ENCODE measurements at places on chromosomes 1 and 21.

DNA sequence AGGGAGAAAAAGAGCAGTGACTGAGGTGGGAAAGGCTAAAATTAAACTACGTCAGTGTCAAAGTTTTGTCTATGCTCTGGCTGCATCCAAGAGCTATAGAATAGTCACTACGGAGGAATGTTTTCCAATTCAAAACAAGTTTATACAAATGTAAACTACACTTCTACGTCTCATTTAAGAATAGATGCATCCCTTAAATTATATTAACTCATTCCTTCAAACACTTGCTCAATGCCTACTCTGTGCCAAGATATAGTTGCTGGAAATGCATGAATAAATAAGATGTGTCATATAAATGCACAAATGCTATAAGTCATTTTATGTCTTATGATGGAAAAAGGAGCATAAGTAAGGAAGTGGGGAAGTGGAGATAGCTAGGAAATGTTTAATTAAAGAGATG, 4.2 kb upstream of the COLGALT2 start:
- DNase-seq: no peak

DNA sequence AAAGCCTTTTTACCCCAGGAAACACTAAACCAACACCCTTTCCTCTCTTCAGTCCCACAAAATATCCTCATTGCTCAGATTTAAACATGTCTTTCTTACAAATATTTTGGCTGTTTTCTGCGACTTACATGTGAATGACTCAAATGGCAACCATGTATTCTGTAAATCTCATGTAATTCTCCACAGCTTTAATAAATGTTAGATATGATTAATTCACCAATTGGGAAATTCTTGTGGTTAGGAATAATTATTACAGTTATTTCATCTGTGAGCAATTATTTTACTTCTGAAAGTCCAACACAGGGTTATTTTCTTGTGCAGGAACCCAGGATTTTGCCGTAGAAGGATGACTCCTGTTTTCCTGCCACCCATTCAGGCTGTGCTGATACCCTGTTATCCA, 431.5 kb downstream of the LMO4 start:
- DNase-seq: no peak

- DNase-seq: no peak
Measured at GRCh38 chr1:168054117-168054516, 82.6 kb downstream of the GPR161 start.

DNA sequence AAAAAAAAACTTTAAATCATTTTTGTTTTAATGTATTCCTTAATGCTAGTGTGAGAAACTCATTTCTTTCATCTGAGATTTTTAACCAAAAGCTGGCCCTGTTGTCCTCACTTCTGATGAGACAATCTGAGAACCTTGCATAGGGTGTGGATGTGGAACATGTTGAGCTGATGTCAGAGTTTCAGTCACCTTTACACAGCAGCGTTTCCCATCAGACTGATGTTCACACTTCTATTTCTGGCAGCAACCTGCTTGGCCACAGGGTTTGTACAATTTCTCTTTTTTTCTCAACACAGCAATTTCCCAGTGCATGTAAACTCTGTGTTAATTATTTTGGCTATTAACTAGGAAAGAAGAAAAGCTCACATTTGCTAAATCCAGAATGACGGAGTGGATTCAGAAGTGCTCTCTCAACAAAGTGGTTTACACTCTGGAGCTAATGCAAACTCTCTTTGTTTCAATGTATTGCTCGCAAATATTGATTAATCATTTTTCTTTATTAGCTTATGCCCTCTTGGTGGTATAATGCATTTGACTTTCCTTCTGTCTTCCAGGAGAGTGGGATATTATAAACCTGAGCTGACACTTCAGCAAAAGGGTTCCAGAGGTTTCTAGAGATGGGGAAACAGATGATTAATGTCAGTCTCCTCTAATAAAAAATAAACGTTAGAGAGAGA, 70.5 kb upstream of the HSPA13 start:
- DNase-seq: peak; percentile 41

DNA sequence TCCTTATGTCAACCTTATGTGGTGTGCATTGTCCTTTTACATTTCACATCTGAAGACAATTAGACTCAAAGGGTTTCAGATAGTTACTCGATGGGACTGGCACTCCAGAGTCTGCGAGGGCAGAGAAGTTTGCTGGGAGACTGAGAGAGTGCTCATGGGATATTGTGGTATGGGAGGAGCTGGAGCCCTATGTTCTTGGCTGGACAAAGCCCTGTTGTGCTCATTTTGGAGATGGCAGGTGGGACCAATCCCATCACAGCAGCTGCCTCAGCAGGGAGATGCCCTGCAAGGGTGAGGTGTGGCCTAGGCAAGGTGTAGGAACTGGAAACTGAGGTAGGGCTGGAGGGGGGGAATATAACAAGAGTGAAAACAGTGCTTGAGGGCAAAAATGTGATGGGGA, 43.5 kb upstream of the CRNN start:
- no peak for DNase-seq

GRCh38 chr1:162670928-162671663, 38.8 kb downstream of the DDR2 start:
- DNase-seq: no peak

GRCh38 chr1:1624443-1625403, 7.2 kb upstream of the MMP23B start:
- DNase-seq: no peak

GRCh38 chr1:11238311-11238710, 24.0 kb downstream of the MTOR start:
- no peak for DNase-seq

- no peak for DNase-seq
Measured at GRCh38 chr1:46180082-46180616, 3.9 kb upstream of the P3R3URF start.

GRCh38 chr1:163178628-163179027, 24.1 kb downstream of the RGS5 start:
- DNase-seq: no peak

- DNase-seq: no peak
Measured at GRCh38 chr21:36350282-36350910, 30.4 kb downstream of the MORC3 start.

DNA sequence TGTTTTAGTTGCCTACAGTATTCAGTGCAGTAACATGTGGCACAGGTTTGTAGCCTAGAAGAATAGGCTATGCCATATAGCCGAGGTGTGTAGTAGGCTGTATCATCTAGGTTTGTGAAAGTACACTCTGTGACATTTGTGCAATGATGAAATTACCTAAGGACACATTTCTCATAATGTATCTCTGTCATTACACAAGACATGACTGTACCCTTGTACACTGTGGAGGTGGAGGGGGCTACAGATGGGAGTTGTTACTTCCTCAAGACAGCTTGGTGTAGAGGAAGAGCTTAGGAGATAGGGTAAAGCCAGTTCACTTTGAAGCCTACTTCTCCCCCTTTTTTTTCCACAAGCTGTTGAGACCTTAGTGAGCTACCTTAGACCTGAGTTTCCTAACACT, 59.7 kb upstream of the RAVER2 start:
- DNase-seq: no peak

- DNase-seq: no peak
Measured at GRCh38 chr1:213123536-213123935, 72.5 kb downstream of the RPS6KC1 start.

DNA sequence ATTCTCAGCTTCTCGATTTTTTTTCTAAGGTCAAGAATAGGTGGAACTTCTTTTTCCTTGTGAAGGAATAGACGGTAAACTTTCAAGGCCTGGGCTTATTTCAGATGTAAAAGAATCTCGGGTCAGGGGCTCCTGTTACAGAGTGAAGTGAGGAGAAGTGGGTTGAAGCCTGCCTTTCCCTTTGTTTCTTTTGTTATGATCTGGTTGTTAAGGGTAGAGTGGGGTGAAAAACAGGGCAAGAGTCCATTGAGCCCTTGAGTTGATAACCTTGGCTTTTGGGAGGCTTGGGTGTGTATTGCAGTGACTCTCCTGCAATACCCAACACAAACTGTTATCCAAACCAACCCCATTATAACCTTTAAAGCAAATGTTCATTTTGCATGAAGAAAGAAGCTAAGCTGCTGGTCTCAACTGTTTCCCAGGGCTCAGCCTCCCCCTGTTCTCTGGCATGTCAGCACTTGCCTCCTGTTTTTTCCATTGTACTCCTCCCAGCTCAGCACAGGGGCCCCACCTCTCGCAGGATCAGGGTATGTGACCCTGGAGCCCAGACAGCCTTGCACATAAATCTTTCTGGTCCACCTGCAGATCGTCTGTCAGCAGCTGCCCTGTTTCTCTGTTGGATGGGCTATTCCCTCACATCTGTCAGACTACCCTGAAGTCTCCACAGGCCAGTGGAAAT, 102.4 kb downstream of the CACHD1 start:
- no peak for DNase-seq

Measured in activated naive CD4-positive, alpha-beta T cell treated with anti-CD3 and anti-CD28 coated beads, Interleukin-2, amount 50 U/mL, for 72 hours (primary cell).